ENCODE measurements at places on chromosomes 1 and 21.

GRCh38 chr1:41539999-41540398 is 55.5 kb upstream of the EDN2 start:
- no peak for DNase-seq

DNA sequence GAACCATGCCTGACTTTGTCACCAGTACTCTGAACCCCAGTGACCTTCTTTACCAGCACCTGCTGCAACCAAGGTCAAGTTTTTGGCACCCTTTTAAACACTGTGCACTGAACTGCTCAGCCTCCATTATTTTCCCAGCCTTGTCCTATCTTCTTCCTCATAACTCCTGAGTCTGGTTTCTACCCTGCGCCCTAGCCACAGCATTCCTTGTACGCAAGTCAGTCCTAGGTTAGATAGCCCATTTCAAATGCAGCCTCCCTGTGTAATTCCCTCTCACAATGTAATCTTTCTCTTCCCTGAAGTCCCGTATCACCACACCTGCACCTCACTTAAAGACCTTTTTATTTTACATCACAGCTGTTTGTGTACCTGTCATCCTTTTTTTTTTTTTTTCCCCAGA is 37.2 kb downstream of the DNTTIP2 start:
- no peak for DNase-seq

DNA sequence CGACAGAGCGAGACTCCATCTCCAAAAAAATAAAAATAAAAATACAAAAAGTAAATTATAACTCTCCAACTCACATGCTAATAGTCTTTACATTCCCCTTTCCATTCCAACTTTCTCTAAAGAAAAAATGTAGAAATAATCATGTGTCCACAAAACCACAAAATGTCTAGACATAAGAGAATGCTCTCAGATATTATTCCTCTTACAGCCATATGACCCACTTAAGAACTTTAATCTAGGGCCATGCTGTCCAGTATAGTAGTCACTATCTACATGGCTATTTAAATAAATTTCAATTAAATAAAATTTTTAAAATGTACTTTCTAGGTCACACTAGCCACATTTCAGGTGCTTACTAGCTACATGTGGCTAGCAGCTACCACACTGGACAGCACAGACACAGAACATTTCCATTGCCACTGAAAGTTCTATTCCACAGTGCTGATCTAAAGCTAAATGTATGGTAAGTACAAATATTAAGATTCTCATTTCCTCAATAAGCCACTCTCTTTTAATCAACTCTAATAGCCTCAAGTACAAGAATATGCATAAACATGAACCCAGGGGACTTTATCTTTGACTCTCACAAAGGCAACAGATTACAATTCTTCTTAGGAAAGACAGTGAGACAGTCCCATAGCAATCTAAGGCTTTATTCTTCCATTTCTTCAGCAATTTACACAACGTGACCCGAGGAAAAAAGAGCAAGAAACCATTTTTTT is 138.6 kb downstream of the RERE start:
- no peak for DNase-seq

- no peak for DNase-seq
These were observed 540.9 kb downstream of the LMO4 start for GRCh38 chr1:87869567-87869966.

DNA sequence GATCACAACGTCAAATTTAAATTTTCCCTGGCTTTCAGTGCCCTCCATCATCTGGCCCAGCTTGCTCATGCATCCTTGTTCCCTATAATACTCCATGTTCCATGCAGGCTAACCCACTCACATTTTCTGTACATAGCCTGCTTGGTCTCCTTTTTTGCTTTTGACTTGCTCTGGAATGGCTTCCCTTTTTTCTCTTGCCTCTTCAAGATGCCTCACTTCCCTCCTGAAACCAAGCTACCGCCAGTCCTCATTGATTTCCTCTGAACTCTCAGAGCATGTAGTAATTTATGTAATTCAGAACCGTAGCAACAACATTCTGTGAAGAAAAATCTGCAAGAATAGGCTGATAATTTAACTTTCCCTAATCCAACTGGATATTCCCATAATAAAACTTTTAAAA is 10.3 kb downstream of the CAP1 start:
- DNase-seq, result no peak

DNA sequence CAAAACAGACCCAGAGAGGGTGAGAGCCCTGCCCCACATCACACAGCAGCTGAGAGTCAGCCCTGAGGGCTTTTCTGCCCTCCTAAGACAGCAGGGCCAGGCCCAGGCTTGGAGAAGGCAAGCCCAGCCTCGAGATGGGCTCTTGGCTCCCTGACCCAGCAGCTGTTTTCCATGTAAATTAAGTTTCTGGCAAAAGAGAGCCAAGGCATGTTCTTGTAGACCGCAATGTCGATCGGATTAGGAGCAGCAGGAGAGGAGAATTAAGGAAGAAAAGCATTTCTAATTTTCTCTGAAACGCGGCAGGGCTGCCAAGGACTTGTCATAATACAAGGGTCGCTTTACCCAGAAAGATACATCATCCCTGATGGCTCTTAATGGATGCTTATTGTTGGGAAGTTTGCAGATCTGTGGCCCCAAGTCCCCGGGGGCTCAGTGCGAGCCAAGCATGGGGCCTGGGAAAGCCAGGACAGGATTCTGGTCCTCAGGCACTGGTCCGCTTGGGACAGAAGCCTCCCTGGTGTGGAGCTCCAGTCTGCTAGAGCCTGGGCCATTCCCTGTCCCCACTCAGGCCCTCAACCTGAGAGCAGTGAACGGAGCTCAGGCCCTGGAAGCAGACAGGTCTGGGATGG is 62.8 kb downstream of the DMRTB1 start:
- DNase-seq, result no peak

GRCh38 chr1:244210884-244211558 is 159.9 kb downstream of the ZBTB18 start:
- peak; percentile 62 for DNase-seq

GRCh38 chr1:94284476-94284875 is 47.1 kb upstream of the ARHGAP29 start:
- no peak for DNase-seq

- no peak for DNase-seq
These were observed 9.1 kb upstream of the C1orf159 start for GRCh38 chr1:1124786-1125642.

GRCh38 chr1:156245451-156246232 is 2.2 kb downstream of the PAQR6 start:
- DNase-seq, result no peak

DNA sequence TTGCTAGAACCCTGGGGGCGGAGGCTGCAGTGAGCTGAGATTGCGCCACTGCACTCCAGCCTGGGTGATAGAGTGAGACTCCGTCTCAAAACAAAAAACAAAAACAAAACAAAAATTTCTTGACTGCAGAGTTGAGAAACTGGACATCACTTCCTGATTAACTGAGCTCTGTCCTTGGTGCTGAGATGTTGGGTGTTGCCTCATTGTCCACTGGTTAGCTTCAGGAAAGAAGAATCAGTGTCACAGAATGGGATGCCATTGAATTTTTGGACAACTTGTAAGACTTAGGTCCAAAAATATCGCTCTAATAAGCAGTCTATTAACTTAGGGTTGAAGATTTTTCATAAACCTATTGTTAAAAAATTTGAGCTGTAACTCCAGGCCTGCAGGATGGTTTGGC is 23.8 kb upstream of the KCNA10 start:
- no peak for DNase-seq

DNA sequence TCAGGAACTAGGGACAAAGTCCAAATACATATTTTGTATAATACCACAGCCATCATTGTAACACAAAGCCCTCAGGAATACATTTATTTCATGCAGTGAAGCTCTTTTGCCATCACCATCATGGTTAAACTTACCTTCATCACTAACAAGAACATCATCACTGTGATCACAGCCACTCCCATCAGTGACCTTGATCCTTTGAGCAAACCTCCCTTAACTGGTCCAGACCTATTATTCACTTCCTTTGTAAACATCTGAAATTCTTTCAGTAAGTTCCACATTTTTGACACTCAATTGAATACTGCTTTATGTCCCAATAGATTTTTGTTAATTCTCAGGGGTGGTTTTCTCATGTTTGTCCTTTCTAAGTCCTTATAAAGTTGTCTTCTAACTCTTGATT is 16.2 kb upstream of the KPRP start:
- DNase-seq, result no peak

- no peak for DNase-seq
These were observed 174 bp downstream of the SH3BP5L start for GRCh38 chr1:248825573-248825908.

GRCh38 chr1:221430152-221430960 is 311.5 kb downstream of the DUSP10 start:
- DNase-seq, result no peak

DNA sequence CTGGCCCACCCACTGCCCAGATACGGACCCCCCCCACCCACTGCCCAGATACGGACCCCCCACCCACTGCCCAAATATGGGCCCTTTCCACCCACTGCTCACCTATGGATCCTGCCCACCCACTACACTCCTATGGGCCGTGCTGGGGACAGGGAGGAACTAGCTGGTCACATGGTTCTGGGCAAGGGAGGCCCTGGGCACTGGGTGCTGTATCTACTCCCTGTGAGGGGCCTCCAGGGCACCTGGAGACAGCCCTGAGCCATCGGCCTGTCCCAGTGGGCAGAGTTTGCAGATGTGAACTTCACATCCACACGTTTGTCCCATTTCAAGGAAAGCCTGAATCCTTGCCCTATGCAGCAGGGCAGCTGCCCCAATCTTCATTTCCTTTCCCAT is 71.4 kb upstream of the COL6A1 start:
- no peak for DNase-seq

GRCh38 chr1:226082959-226083301 is 20.4 kb downstream of the H3-3A start:
- DNase-seq, result no peak

DNA sequence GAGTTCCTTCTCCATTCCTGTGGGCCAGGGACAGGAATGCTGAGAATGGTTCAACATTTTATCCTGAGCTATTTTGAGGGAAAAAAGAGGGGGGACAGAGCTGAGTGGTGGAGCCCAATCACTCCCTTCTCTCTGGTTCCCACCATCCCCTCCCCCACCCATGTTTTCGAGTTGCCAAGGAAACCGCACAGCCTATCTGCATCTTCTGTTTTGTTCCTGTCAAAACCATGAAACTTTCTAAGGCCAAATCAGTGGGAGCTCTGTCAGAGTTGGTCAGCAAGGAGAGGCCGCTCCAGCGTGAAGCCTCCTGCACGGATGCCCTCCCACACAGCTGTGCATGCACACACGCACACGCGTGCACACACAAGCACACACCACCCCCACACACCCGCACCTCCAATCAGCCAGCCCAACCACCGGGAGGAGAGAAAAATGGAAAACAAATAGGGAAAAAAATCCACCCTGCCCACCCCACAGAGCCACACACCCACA is 54.5 kb upstream of the ATP2B4 start:
- peak; percentile 87 for DNase-seq

All from NT2/D1 (cell line).